Hematopoietic multipotent progenitor cell treated with erythropoietin and hydrocortisone succinate and interleukin-3 and kit ligand, for 4 days (in vitro differentiated cells): ENCODE measurements at places on chromosomes 4 and X.

- DNase-seq: no peak
These were observed 82.9 kb upstream of the BANK1 start for GRCh38 chr4:101707596-101707995.

DNA sequence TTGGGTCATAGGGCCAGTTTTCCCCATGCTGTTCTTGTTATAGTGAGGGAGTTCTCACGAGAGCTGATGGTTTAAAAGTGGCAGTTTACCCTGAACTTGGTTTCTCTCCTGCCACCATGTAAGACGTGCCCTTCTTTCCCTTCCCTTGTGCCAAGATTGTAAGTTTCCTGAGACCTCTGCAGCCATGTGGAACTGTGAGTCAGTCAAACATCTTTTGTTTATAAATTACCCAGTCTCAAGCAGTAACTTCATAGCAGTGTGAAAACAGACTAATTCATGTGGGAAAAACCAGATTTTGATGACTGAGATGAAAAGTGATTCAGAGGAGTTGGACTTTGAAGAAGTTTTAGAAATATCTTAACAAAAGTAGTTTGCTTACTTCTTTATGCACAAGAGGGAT lies 101.4 kb downstream of the ARHGAP10 start:
- no peak for DNase-seq

GRCh38 chr4:144494280-144494679 lies 151.7 kb upstream of the HHIP start:
- DNase-seq: no peak

- DNase-seq: no peak
These were observed 80.3 kb upstream of the NOCT start for GRCh38 chr4:138935135-138935807.

- peak; percentile 38 for DNase-seq
These were observed 14.7 kb upstream of the SEC24D start for GRCh38 chr4:118850488-118851173.

DNA sequence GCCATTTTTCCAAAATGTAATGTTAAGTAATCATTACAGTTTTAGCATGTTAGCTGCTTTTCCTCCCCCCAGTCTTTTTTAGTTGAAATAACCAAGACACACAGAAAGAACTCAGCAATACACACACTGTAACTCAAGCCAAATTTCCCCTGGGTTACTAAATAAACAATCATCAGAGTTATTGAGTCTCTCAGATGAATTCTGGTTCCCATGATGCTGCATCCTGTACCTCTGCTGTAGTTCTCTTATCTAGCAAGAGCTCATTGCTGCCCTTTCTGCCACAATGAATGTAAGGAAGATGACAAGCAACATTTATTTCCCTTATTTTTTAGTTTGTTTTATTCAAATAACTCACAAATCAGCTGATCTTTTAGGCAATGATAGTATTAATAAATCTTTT lies 185.1 kb downstream of the ARHGAP6 start:
- peak; percentile 76 for DNase-seq
